ENCODE measurements at places on chromosomes 3 and 15.

- no peak for DNase-seq
These were observed 1.4 kb downstream of the SLC41A3 start for GRCh38 chr3:126082362-126083137.

DNA sequence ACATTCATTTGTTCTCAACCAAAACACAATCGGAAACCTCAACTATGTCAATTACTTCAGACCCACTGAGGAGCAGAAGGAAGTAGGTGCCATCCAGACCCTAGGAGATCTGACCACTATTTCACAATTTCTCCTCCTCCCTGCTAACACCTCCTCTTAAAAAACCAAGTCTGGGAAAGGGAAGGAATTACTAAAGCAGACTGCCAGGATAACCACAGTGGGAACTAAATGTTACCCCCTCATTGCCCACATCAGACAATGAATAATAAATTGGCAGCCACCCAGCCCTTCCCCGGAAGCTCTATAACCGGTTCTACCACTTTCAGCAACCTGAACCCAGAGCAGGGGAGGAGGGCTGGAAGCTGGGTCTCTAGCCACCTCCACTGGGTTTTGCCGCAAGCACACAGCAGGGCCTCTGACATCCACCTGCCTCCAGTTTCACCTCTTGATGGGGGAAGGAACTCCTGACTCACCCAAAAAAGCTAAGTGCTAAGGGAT, 17.6 kb downstream of the C15orf62 start:
- DNase-seq = no peak

DNA sequence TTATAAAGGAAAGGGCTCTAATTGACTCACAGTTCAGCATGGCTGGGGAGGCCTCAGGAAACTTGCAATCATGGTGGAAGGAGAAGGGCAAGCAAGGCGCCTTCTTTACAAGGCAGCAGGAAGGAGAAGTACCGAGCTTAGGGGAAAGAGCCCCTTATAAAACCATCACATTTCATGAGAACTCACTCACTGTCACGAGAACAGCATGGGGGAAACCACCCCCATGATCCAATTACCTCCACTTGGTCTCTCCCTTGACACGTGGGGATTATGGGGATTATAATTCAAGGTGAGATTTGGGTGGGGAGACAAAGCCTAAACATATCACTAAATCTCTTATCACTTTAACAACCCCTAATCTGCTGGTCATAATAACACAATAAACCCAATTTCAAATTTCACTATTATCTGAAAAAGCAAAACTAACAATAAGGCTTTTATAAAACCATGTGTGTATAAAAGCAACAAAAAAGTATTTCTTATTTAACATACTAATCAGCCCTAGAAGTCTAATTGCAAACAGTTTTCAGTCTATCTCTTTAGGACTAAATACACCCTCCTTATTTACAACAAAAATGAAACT, 43.2 kb downstream of the SCAPER start:
- no peak for DNase-seq

DNA sequence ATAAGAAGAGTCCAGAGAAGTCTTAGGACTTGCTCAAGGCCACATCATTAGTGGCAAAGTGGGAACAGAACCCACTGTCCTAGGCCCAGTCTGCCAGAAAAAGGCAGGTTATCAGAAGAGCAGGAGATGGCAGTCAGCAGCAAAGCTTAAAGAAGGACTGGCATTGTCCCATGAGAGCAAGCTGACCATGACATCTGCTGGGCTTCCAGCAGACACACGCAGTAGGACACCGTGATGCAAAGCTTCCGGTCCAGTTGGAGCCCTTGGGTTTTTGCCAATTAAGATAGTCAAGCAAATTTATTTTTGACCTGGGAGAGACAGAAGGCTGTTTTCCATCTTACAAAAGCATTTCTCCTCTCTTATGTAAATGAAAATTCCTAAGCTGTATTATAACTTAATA, 42.1 kb downstream of the ZBTB38 start:
- DNase-seq = peak; percentile 33

DNA sequence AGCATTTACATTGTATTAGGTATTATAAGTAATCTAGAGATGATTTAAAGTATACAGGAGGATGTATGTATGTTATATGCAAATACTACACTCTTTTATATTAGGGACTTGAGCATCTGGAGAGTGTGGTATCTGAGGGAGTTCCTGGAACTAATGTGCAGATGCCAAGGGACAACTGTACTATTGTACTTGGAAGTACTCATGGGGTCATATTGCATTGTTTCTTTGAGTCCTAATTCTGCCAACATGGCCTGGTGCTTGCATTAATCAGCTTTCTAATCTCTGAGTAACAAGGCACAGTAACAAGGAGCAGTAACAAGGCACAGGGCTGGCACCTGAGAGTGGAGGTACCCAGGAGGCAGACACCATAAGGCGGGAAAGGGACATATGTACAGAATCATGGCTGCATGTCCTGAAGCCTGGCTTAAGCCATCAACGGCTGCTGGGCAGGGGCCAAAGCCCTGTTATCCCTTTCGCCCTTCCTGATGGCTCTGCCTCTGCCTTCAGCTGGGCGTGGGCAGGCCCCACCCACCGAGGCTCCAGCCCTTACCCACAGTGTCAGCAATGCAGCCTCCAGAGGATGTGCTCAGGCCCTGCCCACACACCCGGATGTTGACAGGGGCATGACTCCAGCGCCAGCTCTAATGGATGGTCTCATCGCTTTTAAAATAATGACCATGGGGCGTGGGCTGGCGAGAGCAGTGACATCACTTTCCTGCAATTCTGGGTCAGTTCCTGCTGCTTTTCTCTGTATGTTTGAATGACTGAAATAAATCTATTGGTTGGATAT, 22.9 kb downstream of the CEMIP start:
- no peak for DNase-seq

DNA sequence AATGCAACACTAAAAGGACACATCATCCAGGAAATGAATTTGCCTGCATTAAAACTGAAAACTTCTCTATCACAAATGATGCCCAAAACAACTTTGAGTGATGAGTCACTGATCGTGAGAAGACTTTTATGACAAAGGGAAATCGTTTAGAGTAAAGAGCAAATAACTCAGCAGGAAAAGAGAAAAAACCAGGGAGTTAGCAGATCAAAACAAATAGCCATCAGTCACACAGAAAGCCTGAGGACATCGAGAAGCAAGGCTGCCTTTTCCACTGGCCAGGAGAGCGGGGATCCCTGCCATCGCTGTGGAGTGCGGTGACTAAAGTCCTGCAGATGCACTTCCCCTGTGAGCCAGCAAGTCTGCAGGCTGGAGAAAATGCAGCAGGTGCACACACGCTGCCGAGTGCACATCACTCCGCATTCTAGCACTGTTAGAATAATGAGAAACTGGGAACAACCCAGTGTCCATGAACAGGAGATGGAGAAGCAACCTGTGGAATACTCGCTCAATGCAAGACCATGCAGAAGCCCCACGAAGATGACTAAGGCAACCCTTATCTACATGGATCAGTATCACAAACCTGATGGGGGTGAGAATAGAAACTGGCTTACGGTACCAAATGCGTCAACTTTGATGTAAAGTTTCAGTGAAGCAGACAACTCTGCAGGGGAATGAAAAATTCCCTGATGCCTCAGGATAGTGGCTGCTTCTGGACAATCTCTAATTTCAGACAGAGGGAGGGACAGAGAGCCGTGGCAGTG, 86.4 kb downstream of the NSMCE3 start:
- no peak for DNase-seq

GRCh38 chr15:49645941-49646340, 25.1 kb downstream of the DTWD1 start:
- DNase-seq = peak; percentile 88
